NCI-H1436 (cell line): ENCODE measurements at places on chromosomes 6 and 20.

DNA sequence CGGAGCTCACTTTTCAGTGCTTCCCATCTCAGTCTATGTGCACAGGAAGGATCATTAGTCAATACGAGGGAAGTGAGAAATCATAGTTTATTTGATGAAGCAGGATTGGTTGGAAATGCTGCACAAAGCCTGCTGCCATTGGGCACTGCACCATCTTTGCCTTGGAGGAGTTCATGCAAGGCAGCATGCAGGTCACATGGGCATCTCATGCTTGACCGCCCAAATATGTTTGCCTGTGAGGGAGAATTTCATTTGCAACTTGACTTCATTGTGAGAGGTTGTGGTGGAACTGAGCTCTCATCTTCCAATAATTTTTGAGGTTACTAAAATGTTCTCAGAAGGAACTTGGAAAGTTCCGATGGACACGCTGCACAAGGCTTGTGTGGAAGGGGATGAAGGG is 83.9 kb upstream of the SYNDIG1 start:
- no peak for DNase-seq

DNA sequence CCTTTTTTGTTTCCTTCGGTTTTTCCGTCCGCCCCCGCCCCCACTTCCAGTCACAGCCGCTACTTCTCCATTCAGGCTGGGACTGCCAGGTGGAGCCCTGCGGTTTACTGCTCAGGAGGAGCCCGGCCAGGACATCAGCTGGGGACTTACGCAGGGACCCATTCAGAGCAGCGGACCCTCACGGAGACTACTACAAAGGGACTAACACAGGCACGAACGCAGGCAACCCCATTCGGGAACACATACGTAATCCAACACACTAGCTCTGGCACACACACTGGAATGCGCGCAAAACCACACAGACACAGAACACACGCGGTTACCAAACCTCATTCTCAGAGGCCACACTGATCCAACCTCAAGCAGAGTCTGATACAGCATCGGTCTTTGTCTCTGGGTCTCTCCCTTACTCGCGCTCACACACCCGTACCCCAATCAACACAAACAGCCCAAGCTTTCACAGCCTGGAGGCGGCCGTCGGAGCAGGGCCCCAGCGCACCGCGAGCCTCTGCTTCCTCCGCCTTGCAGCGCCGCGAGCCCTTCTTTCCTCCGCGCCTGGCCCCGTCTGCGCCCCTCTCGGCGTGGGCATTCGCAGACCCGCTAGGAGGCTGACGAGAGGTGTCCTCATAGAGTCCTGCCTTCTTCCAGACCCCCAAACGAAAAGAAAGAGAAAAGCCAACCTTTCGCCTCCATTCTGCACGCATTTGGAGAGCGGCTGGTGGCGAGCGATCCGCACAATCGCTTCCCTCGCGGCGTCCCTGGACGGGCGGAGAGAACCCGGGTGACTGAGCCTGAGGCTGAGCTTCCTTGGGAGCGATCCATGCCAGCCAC is 1.1 kb upstream of the SLC32A1 start:
- DNase-seq, result no peak

GRCh38 chr6:133268621-133269020 is 27.5 kb downstream of the EYA4 start:
- DNase-seq, result no peak

DNA sequence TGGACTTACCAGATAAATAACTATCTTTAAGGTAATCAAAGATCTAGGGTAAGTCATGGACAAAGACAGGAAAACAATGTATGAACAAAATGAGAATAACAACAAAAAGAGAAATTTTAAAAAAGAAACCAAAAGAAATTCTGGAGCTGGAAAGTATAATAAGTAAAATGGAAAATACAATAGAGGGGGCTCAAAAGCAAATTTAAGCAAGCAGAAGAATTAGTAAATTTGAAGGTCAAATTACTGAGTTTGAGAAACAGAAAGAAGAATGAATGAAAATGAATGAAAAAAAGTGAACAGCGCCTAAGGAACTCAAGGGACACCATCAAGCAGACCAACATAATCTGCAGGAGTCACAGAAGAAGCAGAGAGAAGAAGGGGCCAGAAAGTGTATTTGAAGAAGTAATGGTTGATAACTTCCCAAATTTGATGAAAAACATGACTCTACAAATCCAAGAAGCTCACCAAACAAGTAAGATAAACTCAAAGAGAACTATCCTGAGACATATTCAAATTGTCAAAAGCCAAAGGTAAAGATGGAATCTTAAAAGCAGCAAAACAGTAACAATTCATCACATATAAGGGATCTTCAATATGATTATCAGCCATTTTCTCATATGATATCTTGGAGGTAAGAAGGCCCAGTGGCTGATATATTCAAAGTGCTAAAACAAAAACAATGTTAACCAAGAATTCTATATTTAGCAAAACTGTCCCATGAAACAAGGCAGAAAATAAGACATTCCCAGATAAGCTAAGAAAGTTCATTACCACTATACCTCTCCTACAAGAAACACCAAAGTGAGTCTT is 218.5 kb downstream of the FOXC1 start:
- no peak for DNase-seq

GRCh38 chr20:44123251-44123650 is 63.7 kb downstream of the JPH2 start:
- no peak for DNase-seq

DNA sequence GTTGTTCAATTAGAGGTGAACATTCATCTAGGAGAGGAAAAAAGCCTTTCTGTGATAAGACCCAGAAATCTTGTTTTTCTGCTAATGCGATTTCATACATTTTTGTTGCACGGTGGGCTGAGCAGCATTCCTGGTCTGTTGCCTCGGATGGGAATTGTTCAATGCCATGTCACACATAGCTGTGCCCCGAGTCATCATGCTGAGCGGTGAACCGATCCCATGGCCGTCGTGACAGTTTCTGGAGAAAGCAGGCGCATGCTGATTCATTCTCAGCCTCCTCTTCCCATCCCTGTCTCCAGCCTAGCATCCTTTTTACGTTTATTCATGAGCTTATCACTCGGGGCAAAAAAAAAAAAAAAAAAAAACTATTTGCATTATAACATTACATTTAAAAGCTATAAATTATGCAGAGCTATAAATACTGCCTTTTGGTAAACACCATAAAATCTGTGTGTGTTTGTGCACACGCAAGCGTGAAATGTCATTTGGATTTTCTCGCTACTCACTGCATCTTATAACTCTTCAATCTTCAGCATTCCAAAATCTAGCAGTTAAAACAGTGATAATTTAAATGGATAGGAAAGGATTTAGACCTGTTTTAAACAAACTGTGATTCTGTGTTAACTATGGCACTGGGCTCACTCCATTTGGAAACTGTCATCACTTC is 58.9 kb upstream of the IFNGR1 start:
- no peak for DNase-seq

DNA sequence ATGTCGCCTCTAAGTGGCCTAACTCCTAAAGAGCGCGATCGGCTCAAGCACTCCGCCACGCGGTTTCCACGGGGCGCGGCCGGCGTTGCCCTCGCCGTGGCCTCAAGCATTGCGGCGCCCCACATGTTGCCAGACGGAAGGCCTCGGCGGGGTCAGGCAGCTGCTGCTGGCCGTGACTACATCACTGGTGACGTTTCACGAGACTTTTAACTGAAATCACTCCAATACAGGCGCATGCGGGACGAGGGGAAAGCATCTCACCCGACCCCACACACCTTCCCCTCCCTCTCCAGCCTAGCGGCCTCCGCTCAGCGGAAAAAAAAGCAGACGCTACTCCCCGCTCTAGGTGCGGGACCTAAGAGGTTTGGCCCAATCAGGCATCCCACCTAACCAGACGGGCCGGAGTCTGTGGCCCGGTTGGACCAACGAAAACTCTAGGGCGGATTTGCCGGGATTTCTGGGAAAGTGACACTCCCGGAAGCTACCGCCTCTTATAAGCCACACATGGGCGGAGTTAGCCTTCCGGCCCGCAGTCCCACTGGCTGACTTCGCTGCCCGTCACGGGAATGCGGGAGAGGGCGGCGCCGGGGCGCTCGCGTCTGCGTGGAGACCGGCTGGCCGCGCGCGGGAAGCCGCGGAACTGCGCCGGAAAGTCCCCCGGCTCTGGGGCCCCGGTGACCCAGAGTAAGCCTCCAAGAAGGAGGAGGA is at the start of gene NXT1:
TSS of gene NXT1 (plus strand) at position 596 of the 708 bp plus-strand sequence. CDS start 3,251 bp downstream, outside the sequence.
- peak; percentile 96 for DNase-seq

DNA sequence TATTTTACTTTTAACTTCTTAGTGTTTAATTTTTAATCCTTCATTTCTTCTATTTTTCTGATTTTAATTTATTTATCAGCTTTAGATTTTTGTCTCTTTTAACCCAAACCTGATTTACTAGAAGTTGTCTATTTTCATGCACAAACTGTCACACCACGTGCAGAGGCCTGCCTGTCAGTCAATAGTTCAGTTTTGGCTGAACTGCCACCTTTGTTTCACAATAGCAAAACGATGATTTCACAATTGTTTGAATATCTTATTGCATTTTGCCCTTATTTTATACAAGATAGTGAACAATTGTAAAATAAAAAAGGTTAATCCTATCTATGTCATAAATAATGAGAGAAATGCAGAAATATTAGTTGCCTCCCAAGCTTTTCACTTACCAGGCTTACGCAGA is 24.0 kb upstream of the PPP1R3G start:
- DNase-seq, result no peak

- no peak for DNase-seq
Observed at GRCh38 chr6:150898399-150899170, 33.1 kb downstream of the MTHFD1L start.

DNA sequence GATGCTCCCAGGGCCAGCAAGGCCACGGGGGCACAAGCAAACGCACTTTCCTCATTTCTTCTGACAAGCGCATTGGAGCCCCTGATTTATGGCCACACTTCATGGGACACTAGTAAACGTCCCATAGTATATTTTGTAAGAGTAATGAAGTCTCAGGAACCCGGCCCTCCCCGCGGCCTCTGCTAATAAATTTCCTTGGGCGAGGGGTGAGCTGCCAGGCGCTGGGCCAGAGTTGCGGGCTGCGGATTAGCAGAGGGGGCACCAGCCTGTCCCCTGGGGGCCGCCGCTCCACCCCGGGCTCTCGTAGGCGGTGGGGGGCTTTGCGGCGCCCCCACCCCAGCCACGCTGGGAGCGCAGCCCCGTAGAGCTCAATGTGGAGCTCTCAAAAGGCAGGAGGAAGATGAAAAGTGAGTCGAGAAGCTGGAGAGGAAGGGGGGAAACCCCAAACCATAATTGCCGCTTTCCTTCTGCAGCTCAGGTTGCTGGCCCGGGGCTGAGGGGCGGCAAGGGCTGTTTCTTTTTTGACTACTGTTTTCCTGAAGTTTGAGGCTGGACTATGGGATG is 173.6 kb downstream of the CDC5L start:
- DNase-seq, result no peak

DNA sequence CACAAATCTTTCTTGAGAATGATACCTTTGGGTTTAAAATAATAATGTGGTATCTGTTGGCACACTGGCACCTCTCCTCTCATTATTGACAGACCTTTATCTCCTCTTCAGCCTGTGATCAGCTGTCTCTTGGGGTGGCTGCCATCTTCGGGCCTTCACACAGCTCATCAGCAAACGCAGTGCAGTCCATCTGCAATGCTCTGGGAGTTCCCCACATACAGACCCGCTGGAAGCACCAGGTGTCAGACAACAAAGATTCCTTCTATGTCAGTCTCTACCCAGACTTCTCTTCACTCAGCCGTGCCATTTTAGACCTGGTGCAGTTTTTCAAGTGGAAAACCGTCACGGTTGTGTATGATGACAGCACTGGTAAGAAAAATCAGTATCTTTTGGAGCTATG is 232.8 kb downstream of the GRIK2 start:
- no peak for DNase-seq

- DNase-seq, result no peak
Observed at GRCh38 chr6:143734641-143735063, 56.9 kb downstream of the PHACTR2 start.

DNA sequence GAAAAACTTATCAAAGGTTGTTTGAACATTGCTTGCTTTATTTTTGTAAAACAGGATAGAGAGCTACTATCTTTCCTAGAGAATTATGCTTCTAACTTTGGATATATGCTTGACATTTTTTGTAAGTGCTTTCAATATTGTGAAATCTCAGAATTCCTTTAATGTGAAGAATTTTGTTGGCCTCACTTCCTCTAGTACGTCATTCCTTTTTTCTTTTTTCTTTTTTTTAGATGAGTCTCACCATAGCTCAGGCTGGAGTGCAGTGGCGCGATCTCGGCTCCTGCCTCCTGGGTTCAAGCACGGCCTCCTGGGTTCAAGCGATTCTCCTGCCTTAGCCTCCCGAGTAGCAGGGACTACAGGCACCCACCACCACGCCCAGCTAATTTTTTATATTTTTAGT is 668.1 kb downstream of the RFPL4B start:
- no peak for DNase-seq

DNA sequence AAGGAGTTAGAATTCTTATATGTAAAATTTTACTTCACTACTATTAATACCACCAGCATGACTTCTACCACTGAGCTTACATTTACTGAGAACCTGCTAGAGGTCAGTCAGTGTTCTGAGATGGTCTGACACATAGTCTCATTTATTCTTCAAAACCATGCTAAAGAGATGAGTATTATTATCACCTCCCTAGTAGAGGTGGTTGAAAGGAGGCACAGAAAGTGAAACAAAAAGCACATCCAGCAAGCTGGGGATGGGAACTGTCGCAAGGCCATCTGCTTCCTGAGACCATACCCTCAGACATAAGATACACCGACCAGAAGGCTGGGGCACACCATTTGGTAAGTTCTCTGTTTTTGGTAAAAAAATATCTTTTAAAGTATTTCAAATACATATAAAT is 137.7 kb downstream of the INSM1 start:
- no peak for DNase-seq

- no peak for DNase-seq
Observed at GRCh38 chr6:168999392-168999791, 254.3 kb downstream of the THBS2 start.

GRCh38 chr6:143543435-143543834 is 31.9 kb upstream of the FUCA2 start:
- DNase-seq, result no peak

- no peak for DNase-seq
Observed at GRCh38 chr6:169917153-169917552, 165.7 kb downstream of the ERMARD start.

DNA sequence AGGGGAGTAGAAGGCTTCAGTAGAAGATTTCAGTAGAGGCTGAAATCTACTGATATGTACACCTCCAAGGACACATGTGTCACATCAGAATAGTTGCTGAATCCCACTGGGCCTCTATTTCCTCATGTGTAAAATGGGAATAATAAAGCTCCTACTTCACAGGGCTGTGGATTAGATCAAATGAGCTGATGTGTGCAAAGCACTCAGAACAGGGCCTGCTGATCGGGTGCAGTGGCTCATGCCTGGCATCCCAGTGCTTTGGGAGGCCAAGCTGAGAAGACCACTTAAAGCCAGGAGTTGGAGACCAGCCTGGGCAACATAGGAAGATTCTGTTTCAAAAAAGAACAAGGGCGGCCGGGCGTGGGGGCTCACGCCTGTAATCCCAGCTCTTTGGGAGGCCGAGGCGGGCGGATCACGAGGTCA is 8.1 kb upstream of the AP5S1 start:
- DNase-seq, result no peak

DNA sequence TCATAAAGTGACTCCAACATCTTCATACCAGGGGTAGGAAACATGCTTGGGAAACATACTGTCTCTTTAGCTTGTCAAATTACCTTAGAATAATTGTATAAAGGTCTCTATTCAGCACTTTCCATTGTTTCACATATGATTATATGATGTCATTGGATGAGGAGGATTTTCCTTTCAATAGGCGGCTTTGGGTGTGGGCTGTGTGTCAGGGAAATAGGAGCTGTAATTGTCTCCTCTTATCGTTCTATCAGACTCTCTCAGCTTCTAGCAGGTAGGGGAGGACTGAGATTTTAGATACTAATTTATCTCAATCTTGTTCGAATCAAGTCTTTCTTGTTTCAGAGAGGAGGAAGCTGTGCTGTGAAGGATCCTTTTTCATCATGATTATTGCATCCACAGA is 179.4 kb upstream of the OLIG3 start:
- no peak for DNase-seq
